ENCODE measurements at places on chromosomes 1 and 21. TPM values are rescaled to one million over a fixed set of nuclear protein-coding genes. Genes with fewer than 3 reads are reported as not detected.

GRCh38 chr1:65495137-65495536 is 74.7 kb downstream of the LEPR start:
- DNase-seq = no peak

DNA sequence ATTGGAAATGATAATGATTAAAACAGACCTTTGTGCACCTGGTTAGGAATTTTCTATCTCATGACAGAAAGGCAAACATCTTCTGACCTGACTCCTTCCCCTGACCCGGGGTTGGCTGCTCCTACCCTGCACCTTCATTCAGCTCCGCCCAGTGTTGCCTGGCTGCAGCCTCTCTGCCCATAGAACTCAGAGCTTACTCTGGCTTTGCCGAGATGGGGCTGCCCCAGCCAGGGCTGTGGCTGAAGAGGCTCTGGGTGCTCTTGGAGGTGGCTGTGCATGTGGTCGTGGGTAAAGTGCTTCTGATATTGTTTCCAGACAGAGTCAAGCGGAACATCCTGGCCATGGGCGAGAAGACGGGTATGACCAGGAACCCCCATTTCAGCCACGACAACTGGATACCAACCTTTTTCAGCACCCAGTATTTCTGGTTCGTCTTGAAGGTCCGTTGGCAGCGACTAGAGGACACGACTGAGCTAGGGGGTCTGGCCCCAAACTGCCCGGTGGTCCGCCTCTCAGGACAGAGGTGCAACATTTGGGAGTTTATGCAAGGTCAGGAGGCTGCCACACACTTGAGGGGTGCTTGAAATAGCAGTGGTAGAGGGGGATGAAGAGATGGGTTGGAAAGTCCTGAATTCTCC is at the start of gene DIO1:
Gene DIO1, plus strand, starts transcription at position 189 of the 638 bp plus-strand sequence. Its CDS starts 24 bp downstream, at position 213.
- DNase-seq = peak; percentile 12

DNA sequence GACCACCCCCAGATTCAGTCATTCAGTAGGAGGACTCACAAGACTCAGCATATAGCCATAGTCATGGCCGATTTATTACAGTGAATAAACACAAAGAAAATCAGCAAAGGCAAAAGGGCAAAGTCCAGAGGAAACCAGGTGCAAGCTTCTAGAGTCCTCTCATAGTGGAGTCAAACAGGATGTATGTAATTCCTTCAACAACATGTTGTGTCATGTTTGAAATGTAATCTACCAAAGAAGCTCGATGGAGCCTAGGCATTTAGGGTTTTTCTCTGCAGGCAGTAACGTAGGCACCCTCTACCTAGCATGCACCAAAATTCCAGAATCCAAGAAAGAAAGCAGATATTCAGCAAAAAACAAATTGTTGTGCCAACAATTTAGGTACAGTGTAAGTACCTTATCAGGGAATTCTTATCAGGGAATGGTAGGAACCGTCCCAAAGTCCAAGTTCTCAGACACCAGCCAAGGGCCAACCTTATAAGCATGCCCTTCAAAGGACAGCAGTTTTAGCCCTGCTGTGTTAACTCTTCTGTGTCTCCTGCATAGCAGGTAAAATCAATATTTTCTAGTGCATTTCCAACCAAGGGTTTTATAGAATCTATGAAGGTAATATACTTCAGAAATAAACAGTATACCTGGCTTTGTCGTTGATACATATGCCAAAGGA is 16.1 kb upstream of the SLAMF6 start:
- no peak for DNase-seq

DNA sequence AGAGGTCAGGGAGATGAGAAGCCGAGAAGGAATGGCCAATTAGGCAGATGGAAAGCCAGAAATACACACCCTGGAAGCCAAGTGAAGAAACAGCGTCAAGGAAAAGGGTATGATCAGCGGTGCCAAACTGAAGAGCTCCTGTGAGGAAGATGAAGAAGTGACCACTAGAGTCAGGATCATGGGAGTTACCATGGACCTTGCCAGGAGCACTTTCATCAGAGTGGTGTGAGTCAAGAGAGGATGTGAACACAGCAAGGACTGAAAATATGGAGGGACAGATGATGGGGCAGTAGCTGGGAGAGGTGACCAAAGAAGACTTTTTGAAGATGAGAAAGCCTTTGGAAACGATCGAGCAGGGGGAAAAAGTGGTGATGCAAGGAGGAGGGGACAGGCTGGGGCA is 50.4 kb downstream of the CD34 start:
- DNase-seq = no peak

GRCh38 chr1:82153272-82153629 is 352.5 kb downstream of the ADGRL2 start:
- DNase-seq = no peak

GRCh38 chr21:26800970-26801431 is 44.2 kb downstream of the ADAMTS1 start:
- no peak for DNase-seq

EPHA2 gene
- total RNA-seq = 0.29 TPM

RIPPLY3 gene
- 0.10 TPM for total RNA-seq

MEF2D gene
- total RNA-seq = 32.8 TPM

CD84 gene
- total RNA-seq = 9.2 TPM

TDRD5 gene
- not detected for total RNA-seq

MATN1 gene
- 0.37 TPM for total RNA-seq

C1orf50 gene
- 4.1 TPM for total RNA-seq

KNCN gene
- not detected for total RNA-seq
